ENCODE measurements at places on chromosomes 4 and X. TPM values are rescaled to one million over a fixed set of nuclear protein-coding genes. Genes with fewer than 3 reads are reported as not detected.

DNA sequence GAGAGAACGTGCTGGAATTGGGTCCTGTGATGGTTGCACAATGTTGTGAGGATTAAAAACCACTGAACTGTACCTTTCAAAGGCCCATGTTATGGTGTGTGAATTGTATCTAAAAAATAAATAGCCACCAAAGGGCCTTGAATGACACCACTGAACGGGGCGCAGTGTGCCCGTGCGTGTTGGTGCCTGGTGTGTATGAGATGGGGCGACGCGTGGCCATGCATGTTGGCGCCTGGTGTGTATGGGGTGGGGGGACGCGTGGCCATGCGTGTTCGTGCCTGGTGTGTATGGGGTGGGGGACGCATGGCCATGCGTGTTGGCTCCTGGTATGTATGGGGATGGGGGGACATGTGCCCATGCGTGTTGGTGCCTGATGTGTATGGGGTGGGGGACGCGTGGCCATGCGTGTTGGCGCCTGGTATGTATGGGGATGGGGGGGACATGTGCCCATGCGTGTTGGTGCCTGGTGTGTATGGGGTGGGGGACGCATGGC, 66.6 kb upstream of the HELT start:
- no peak for DNase-seq

GRCh38 chr4:79178760-79179159, 147.1 kb downstream of the NAA11 start:
- no peak for DNase-seq

DNA sequence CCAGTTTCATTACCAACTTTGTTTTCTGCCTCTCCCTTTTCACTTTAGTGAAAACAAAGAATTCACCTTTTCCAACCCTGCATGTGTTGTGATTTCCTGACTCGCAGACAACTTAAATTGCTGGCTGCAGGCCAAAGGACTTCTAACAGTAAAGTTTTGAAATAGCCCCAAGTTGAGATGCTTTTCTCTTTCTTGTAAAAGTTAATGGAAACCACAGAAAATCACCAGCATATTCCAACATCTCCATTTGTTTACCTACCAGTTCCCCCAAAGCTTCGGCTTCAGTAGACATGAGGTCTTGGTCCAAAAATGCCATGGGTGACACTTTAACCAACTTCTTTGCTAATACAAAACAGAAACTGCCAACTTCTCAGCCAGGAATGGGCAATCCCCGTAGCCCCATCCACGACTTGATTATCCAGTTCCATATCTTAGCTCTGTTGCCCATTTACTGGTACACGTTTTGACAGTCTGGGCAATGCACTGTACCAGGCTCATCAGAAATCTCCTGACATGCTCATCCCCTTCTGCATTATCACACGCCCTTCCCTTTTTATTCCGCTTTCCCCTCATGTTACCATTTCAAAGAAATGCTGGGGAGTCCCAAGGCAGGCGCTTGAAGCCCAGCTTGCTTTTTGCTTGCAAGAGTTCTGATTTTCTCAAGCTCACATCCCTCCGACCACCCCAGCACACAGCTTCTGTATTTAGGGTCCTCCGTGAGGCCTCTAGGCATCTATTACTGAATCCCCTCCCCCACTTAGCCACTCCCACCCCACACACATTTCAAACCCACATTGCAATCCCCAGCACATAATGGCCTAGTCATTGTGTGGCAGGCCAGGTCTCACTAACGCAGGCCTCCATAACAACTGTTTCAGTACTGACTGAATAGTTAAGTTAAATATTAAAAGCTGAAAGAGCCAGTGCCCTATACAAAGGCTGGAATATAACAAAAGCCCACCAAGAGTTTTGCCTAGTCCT, 137.9 kb upstream of the S100G start:
- DNase-seq, result no peak

DNA sequence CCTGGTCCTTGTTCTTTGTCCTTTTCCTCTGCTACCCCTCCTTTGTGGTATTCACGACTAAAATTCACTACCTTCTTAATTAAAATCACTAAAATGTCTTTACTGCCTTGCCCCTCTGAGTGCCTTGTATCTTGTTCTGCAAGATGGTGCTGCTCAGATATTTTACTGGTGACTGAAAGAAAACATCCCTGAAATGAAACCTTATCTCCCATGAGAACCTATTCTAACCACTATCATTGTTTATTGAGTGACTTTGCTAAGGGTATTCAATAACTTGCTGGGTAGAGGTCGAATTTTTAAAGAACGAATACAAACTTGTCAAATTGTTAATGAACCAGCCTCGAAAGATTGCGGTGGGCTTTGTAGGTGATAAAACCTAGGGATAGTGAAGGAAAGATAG, 52.8 kb downstream of the SPRY1 start:
- DNase-seq, result no peak

GRCh38 chr4:132866616-132867015, 282.5 kb upstream of the PCDH10 start:
- no peak for DNase-seq

DNA sequence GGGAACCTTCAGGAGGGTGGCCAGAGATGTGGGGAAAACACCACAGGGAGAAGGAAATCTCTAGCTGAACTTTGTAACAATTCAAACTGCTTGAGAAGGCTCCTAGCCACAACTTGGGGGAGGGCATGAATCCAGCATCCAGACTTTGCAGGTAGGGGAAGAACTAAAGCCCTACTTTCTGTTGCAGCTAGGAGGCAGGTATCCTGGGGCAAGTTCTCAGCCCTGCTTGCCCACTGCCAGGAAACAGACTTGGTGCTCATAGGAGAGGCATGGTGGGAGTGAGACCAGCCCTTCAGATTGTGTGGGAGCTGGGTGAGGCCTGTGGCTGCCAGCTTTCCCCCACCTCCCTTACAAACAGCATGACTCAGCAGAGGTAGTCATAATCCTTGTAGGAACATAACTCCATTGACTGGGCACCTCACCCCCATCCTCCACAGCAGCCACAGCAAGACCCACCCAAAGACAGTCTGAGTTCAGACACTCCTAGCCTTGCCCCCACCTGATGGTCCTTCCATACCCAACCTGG, 209.5 kb upstream of the CPEB2 start:
- DNase-seq, result no peak

DNA sequence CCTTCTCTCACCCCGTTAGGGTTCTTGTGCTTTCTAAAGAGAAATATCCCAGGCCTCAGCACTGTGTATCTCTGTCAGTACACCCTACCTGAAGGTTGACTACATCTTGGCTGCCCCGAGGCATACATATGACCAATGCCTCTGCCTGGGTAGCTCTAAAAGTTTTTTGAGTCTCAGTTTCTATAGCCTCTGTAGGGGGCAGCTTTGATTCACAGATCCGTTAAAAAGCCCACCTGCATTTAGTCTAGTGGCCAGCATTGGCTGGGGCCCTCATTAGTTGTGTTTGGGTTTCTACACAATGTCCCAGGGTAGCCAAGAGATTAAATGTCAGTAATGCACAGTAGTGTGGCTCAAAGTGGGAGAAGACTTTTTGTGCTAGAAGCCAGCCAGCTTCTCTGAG, 151.1 kb downstream of the CFAP299 start:
- DNase-seq, result no peak

GRCh38 chr4:172819353-172819752, 349.3 kb upstream of the GALNT7 start:
- DNase-seq, result no peak

DNA sequence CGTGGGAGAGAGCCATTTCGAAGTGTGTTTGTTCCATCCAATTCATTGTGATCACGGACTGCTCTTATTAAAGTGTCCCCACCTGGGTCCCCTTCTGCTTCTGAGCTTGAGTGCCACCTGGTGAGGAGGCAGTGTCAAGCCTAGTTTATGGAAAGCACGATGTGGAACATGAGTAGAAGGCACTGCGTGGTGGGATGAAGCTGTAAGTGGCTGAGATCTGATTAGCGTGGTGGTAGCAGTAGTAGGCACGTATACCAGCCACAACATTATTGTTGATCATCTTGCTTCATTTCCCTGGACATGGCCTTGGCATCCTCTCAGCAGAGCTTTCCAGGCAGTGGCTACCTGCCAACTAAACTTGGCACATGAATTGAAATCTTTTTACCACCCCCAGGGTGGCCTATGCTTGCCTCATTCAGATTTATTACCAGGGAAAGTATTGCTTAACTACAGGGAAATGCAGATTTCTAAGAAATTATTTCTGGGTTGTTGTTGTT, 46.4 kb downstream of the GPAT3 start:
- DNase-seq, result no peak

GRCh38 chr4:80073473-80074008, 512 bp upstream of the ANTXR2 start:
- no peak for DNase-seq

DNA sequence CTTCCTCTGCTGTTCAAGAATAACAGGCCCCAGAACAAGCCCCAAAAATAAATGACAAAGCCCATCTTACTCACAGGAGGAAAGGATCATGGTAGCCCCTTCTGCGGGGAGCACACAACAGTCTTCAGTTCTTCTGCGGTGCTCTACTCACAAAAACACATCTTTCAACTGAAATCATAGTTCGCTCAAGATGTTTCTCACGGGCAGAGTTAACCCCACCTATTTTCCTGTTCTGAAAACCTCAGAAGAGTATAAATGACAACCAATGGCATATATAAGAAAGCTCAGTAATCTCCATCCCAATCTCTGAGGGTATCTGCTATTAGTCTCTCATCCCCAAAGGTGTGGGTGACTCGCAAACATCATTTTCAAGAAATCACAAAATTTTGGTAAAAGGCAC, at the start of gene TXK:
Gene TXK, minus strand, starts transcription at position 170 of the 400 bp plus-strand sequence. Its CDS starts 80 bp downstream, at position 90.
- no peak for DNase-seq

DNA sequence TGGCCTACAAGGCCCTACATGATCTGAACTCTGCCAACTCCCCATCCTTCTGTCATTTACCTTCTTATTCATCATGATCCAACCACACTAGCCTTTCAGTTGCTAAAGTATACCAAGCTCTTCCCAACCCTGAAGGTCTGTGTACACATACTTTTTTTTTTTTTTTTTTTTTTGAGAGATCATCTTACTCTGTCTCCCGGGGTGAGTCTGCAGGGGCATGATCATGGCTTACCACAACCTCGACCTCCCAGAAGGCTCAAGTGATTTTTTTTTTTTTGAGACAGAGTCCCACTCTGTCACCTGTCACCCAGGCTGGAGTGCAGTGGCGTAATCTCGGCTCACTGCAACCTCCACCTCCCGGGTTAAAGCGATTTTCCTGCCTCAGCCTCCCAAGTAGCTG, 5.9 kb upstream of the UTP14A start:
- DNase-seq, result no peak

DNA sequence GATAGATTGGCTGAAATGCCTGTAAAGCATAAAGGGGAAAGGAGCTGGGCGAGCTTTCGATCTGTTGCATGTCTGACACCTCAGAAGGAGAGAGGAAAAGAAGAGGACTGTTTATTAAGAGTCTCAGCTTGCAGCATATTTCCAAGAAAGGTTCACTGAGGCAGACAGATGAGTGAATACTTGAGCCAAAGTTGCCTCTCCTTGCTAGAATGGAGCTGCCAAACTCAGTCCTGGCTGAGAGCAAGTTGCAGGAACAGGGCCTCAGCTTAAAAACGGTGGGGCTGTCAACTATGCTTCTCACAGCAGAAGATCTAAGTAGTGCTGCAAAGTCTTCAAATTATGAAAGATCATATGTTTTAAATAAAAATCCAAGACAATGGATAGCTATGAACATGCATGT, 707.5 kb downstream of the PCDH7 start:
- DNase-seq, result no peak

DNA sequence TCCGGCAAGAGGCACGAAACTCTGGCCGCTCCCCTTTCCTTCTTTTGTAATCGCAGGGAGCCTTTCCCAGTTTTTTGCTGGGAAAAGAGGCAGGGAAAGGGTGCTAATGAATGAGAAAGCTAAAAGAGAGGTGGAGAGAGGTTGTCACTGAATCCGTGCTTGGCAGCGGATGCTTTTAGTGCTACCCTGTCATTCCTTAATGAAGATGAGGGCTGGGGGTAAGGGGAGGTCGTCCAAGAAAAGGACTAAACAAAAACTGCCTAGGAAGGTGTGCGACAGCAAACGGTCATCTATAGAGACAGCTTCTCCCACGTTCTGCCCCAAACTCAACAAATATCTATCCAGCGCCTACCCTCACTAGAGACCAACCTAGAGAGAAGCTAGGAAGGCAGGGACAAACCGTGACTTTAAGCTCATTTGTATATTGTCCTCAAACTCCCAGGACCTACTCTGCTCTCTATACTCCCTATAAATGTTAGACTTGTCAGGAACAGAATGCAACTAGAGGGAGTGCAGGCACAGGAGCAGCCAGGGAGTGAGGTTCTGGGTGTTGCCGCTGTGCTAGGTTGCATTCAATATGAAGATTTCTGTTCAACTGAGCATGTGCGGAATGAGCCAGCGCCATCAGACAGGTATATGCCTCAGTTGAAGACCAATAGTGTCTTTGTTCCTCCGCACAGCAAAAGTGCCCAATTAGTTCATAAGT, 777 bp upstream of the CASK start:
- peak; percentile 13 for DNase-seq

DNA sequence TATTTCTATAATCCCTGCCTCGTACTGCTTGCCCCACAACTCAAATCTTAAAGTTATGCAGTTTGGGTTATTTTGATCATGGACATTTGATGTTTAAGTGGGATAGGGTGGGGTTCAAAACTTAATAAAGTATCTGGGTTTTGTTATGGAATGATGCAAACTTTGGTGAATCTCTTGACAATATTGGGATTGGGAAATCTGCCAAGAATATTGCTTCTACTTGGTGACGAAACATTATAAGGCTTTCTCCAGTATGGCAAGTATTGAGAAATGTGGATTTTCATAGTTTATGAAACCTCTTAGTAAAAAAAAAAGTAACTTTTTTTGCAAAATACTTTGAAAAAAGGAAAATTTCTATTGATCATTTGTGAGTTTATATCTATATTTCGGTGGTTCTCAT, 130.8 kb upstream of the SFRP2 start:
- DNase-seq, result no peak

DNA sequence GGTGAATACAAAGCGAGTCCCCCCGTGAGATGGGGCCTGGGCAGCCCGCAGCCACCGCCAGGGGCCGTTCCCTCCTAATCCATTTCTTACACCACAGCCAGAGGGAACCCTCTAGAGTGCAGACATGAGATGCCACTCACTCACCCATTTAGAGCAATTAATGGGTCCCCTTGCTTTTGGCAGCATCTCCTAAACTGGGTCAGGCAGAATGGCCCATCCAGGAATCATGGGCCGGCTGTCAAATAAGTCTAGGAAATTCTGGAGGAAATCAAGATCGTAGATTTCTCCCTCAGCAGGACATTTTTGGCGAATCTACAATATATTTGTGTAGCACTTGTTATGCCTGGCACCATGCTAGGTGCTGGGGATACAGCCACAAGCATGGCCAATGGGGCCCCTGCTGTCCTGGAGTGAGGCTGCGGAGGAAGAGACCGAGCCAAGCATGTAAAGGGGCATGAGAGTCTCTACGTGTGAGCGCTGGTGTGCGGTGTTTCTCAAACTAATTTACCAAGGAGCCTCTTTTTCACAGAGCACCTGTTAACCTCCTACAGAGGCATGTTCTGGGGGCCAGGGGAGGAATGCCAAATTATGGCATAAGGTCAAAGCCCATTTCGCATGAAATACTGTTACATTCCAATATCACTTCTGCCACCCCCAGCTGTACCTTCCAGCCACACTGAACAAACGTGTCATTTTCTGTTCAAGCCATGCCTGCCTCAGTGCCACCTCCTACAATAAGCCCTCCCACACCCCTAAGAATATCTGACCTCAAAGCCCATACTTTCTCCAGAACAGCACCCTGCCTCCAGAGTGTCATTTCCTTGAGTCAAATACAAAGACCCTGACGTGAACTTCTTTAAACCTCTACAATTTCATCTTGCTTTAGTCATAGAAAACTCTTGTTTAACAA, 28.1 kb upstream of the JAKMIP1 start:
- DNase-seq, result no peak

AGTR2 gene
- not detected for total RNA-seq

MXRA5 gene
- total RNA-seq, result 12.9 TPM

FRAS1 gene
- total RNA-seq, result 1.7 TPM

PRICKLE3 gene
- 11.9 TPM for total RNA-seq

F8A3 gene
- total RNA-seq, result 14.8 TPM

ADH1C gene
- total RNA-seq, result not detected

TLR6 gene
- total RNA-seq, result 0.88 TPM
